Activated CD4-positive, CD25-positive, alpha-beta regulatory T cell treated with anti-CD3 and anti-CD28 coated beads, Interleukin-2, amount 50 U/mL, for 24 hours (primary cell): ENCODE measurements at places on chromosomes 12 and 14.

- no peak for ATAC-seq
These were observed 98.0 kb downstream of the MYRFL start for GRCh38 chr12:69922999-69923398.

GRCh38 chr14:85024931-85025330 is 505.0 kb upstream of the FLRT2 start:
- no peak for ATAC-seq

DNA sequence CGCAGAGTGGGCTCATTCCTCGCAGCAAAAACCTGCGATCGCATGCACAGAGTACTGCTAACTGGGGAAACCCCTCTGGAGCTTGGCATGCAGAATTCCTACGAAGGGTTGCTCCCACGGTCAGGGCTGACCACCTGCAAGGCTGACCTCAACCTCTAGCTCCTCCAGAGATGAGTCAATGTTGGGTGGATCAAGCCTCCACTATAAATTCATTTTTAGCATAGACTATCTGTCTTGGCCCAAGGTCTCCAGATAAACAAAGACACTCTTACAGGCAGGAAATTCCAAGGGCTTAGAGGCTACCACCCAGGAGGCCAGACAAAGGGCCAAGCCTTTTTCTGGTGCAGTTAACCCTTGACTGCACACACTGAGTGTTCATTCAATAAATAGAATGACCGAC is 296.5 kb downstream of the TMEM132D start:
- ATAC-seq, result no peak

DNA sequence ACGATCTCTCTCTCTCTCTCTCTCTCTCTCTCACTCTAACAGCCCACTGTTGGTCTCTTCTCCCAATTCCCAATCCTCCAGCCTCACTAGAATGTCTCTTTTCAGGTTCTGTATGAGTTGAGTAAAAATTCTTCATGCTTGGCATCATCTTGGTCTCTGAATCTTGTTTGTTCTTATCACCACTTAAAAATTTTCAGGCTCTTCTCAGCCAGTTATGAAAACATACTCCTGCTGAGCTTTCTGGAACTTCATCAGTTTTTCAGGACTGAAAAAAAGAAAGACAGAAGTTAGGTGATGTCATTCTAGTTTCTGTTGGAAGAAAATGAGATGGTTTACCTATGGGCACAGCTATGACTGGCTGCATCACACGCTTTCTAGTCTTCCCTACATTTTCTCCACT is 11.5 kb upstream of the IL22 start:
- no peak for ATAC-seq

GRCh38 chr14:75310295-75311111 is 31.9 kb downstream of the FOS start:
- ATAC-seq, result no peak

DNA sequence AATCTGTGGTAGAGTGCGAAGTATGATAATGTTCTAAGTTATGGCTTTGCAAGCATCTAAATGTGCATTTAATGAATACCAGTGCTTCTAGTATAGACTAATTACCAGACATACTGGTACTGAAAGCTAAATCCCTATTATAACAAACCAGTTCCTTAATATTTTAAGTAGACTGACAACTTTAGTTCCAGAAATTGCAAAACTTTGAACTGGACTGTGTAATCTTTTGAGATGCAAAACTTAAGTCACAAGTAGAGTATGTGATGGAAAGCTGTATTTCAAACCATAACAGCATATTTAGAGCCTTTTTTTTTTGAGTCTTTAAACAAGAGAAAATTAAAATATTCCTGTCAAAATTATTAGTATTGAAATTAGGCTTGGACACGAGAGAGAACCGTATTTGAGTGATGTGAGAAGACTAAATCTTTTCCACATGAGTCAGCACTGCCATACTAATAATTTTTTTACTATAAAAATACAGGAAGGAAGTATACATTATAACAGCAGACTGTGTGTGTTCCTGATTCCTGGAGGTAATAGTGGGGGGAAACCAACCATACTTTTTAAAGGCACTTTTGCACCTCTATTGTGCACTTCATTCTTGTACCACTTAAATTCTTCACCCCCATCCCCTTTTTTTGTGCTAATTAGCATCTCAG is 45.5 kb downstream of the PPM1A start:
- no peak for ATAC-seq

DNA sequence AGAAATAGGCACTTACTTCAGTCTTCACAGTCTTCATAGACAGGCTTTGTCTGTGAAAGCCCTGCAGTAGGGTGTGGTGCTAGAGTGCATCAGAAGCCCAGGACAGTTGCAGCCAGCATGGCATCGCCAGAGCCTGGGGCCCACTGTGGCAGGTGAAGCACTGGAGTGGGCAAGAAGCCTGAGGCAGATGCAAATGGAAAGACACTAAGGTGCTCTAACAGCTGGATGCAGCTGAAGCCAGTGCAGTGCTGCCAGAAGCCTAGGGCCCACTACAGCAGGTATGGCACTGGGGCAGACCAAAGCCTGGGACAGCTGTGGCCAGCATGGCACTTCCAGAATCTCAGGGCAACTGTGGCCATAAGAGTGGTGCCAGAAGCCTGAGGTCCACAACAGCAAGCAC is 358.6 kb downstream of the SYT1 start:
- ATAC-seq, result no peak

DNA sequence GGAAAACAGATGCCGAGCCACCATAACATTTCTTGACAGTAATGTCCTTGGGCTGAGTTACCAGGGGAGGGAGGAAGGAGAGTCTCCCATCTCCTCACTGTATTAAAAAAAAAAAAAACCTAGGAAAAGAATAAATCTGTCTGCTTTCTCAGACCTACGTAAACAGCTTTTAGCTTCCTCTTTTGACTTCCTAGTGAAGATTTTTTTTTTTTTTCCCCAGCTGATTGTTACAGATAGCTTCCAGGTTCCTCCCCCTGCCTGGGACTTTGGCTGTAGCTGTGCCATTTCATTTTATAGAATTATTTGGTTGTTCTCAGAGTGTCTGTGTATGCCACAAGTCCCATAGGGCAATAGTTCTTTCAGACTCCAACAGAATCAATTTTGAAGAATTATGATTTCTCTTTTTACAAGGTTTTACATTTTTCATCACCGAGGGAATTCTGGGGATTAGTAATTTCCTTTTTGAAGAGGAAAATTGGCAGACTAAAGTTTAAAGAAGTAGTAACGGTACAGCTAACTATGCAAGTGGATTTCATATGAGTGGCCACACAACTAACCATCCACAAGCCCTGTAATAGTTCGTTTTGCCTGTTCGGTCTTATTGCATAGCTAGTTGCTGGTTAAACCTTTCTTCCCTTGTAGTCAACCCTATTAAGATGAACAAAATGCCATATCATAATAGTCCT is 23.1 kb upstream of the GNS start:
- ATAC-seq, result no peak

GRCh38 chr12:13436182-13436581 is 239.7 kb downstream of the EMP1 start:
- no peak for ATAC-seq

- no peak for ATAC-seq
These were observed 434.3 kb upstream of the TBX3 start for GRCh38 chr12:115118177-115118724.

DNA sequence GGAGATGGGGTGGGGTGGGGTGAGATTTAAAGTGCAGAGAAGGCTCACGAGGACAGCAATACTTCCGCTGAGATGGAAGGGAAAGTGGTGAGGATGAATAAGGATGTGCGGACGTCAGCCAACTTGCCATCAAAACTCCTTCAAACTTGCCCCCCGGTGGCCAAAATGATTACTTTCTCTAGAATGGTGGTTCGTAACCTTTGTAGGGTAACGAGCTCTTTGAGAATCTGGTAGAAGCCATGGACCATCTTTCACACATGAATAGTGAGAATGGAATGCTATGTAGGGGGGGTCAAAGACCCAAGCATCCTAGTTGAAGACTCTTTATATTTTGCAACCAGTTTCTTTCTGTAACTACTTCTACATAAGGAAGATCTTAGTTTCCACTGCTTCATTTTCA is 245.9 kb upstream of the DDHD1 start:
- ATAC-seq, result no peak

DNA sequence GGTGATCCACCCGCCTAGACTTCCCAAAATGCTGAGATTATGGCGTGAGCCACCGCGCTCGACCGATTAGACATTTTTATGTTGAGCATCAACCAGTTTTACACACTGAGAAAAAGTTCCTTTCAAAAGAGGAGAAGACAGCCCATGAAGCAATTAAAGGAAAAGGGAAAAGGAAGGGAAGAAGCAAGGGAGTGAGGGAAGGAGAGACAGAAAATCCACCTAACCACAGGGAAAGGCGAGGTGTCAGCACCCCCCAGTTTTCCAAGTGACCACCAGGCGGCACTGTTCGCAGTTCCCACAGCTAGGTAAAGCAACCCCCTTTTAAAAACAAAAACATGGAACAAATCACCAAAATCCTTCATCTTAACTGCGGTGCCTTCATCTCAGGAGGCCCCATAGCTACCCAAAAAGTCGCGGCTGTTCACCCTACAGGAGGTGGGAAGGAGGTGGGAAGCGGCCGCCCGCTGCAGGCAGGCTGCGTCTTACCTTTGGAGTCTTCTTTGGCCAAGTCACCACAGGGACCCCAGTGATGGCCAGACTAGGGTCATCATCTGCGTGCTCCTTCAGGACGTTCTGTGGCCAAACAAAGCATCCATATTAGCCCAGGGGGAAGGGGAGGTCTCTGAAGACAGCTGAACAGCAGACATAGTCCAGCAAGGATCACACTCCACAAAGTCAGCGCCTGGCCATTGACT is 86.6 kb downstream of the KDM2B start:
- peak; percentile 38 for ATAC-seq

- ATAC-seq, result no peak
These were observed 257.4 kb downstream of the ZFP36L1 start for GRCh38 chr14:68535404-68536017.

DNA sequence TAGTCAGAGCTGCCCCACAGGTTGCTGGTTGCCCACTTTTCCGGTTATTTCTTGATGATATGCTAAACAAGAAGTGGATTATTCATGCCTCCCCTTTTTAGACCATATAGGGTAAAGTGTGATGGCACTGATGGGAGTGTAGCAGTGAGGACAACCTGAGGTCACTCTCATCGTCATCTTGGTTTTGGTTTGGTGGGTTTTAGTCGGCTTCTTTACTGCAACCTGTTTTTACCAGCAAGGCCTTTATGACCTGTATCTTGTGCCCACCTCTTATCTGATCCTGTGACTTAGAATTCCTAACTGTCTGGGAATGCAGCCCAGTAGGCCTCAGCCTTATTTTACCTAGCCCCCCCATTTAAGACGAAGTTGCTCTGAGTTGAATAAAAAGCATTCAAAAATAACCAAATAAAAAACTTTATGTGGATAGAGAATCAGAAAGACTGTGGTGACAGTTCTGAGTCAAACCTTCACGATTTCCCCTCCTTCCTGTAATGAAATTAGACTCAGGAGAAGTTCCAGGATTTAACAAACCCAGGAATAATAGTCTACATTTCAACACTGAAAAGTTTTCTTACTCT is 144.2 kb downstream of the PAWR start:
- ATAC-seq, result no peak

DNA sequence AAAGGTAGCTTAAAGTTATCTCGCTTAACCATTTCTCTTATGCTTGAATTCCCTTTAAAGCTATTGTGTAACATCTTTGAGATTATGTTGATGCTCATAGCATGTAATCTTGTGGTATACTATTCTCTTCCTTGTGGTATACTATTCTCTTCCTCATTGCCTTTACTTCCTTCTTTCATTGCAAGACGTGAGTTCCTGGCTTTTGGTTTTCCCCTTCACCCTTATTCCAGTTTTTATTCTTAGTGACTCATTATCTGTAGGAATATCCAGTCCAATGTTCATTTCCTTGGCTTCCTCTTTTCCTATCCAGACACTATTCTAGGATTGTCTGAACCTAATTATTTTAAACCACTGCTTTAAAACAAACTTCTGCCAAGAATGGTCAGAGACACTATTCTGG is 564.0 kb downstream of the CCER1 start:
- ATAC-seq, result no peak

DNA sequence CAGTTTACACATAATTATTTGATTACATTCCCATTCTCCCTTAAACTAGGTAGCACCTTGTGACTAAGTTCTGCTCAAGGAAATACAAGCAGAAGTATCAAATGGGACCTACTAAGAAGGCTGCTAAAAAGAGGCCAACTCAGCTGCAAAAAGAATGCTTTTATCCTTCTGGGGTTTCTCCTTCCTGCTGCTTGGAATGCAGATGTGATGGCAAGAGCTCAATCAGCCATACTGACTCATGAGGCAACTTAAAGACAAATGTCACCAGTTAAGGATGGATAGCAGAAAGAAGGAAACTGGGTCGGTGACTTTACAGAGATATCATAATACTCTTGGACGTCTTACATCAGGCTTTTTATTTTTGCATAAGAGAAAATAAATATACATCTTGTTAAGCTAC is 38.0 kb upstream of the RAP1B start:
- ATAC-seq, result no peak

GRCh38 chr14:92701826-92702225 is 46.6 kb downstream of the LGMN start:
- ATAC-seq, result no peak

DNA sequence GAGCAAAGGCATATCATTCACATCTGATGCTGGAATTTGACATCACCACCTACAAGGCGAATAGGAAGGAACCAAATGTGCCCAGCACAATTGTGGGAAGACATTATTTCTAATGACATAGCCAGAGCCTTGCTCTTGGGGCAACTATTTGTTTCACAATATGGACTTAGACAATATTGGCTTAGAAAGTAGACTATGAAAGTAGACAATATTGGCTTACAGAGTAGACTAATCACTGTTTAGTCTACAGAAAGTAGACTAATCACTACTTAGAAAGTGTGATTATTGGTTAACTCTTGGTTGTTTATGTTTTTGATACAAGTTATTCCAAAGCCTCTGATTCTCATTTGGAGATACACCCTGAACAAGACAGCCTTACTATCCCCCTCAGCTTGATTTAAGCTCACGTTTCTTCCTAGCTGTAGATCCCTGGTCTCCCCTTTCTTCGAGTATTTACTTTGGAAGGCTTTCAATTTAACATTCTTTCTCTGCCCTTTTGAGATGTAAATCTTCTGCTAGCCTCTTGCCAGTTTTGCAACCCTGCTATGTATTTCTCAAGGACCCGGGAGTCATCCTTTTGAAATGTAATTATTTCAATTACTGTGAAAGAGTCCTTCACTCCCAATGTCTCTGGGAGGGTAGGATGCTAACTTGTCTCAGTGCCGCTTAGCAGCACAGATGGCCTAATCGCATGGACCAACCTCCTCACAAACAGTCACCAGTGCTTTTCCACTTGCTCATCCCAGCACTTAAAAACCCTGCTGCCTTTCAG is 843.2 kb downstream of the GALC start:
- ATAC-seq, result no peak

GRCh38 chr14:77151245-77151644 is 9.7 kb upstream of the ZDHHC22 start:
- ATAC-seq, result no peak

GRCh38 chr14:53491256-53491883 is 338.2 kb upstream of the DDHD1 start:
- no peak for ATAC-seq

DNA sequence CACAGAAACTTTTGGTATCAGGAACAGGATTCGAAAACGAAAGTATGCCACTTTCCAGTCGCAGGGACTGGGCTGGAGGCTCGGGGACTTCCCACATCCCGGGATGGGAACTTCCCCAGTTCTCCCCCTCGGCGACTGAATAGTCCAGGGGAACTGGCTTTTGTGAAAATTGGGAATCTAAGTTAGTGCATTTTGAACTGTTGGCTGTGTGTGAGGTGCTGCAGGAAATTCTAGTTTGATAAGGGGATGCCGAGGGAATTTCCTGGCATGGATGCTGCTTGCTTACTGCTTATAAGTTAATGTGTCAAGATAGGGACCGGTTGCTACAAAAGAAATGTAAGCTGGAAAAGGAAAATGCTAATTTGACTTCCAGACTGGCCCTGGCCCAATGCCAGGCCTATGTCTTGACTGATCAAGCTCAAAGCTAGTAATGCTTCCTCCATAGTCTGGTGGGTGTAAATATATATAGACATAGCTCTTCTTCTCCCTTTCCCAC is 73.4 kb upstream of the EIF5 start:
- no peak for ATAC-seq
